Activated T-helper 2 cell treated with anti-CD3 and anti-CD28 coated beads, Interferon-gamma antibody, Interleukin-2, Interleukin-4, amounts not matched to agents 10 μg/mL and 5 μg/mL and 100 μg/mL, durations not matched to agents 14 hours and 24 hours and 36 hours (primary cell): ENCODE measurements at places on chromosomes 4 and X.

- H3K27ac ChIP-seq, result no peak overlapping the region
- H3K27me3 ChIP-seq, result no peaks in the 10 kb centered on the region
- no peaks in the 10 kb centered on the region for H3K4me1 ChIP-seq
These were observed 56.2 kb downstream of the COX18 start for GRCh38 chr4:73013310-73013709.

DNA sequence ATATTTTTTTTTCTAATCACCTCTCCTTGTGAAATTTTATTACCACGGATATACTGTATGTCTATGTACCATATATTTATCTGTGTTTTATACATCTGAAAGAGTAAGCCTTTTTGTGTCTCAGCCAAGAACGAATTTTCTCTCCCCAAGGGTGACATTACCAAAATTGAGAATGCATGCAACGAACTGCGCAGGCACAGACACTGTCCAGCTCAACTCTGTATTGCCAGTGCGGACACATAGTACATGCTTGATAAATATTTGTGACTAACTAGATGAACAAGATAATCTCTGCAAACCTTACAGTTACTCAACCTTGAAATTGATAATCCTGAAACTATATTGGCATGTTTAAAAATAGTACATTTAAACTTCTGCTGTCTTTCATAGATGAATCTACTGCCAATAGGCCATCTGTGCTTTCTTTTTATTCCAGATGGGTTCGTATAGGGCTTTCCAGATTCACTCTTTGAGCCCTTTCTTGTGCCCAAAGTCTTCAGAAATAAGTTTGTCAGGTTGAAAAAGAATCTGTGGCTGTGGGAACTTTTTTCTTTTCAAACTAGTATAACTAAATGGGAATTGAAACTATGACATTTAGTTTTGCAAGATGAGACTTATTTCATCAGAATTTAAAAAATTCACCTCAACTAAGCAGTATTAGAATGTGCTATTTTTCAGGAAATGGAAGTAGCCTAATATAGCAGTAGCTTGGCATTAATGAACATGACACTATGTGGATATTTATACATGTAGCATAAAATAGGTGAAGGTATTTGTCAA lies 38.9 kb downstream of the DTHD1 start:
- H3K27me3 ChIP-seq, result no peaks in the 10 kb centered on the region
- DNase-seq, result no peak
- H3K4me1 ChIP-seq, result peaks cover 74% of the 10 kb centered on the region
- peak overlapping the region; percentile 48 for H3K27ac ChIP-seq

DNA sequence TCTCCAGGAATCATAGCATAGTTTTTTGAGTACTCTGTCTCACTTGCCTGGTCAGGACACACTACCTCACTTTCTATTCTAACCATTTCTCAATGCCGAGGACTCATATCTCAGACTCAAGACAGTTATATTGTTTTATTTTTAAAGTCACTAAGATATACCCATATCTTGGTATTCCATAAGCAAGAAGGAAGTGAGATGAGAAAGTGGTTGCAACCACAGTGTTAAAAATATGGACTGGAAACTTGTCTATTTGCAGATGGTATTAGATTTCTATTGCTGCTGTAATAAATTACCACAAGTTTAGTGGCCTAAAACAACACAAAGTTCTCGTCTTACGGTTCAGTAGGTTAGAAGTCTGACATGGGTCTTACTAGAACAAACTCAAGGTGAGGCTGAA lies 344.8 kb upstream of the MAGEB2 start:
- H3K36me3 ChIP-seq, result no peaks in the 10 kb centered on the region
- no peaks in the 10 kb centered on the region for H3K27me3 ChIP-seq
- DNase-seq, result no peak
- H3K4me1 ChIP-seq, result no peaks in the 10 kb centered on the region

DNA sequence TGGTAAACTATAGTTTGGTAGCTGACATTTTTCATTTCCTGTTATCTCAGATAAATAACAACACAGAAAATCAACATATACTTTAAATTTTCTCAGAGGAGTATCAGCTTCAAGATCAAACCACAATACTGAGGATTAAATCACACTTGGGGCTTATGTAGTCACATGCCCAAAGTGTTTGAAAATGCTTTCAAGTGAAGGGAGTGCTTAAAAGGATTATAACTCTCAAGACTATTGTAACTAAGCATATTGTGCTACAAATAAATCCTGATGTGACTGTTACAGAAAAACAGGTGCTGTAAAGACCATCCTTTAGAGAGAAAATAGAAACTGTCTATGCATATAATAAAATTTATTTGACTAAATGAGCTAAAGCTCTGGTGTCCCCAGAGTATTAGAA lies 887.6 kb downstream of the ADGRL3 start:
- H3K4me1 ChIP-seq, result no peaks in the 10 kb centered on the region
- H3K27ac ChIP-seq, result no peak overlapping the region
- no peak overlapping the region for H3K4me3 ChIP-seq
- H3K36me3 ChIP-seq, result no peaks in the 10 kb centered on the region
- no peak for DNase-seq

DNA sequence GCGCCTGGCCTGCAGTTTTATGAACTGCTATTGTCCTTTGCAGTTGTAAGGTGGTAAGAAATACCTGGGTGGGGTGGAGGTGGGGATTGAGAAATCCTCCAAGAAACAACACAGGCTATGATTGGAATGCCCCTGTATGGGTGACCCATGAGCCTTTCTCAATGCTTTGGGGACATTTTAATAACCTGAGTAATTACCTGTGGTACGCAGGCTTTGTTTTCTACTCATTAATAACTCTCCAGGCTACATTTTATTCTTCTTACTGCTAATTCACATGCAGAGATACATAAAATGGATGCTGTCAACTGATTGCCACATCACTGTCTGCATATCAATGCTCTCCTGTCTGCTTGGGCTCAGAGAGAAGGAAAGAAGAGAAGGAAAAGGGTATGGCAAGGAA lies 41.8 kb downstream of the PHEX start:
- peaks cover 5% of the 10 kb centered on the region for H3K36me3 ChIP-seq
- no peak for DNase-seq
- H3K4me1 ChIP-seq, result no peaks in the 10 kb centered on the region
- H3K27me3 ChIP-seq, result no peaks in the 10 kb centered on the region

DNA sequence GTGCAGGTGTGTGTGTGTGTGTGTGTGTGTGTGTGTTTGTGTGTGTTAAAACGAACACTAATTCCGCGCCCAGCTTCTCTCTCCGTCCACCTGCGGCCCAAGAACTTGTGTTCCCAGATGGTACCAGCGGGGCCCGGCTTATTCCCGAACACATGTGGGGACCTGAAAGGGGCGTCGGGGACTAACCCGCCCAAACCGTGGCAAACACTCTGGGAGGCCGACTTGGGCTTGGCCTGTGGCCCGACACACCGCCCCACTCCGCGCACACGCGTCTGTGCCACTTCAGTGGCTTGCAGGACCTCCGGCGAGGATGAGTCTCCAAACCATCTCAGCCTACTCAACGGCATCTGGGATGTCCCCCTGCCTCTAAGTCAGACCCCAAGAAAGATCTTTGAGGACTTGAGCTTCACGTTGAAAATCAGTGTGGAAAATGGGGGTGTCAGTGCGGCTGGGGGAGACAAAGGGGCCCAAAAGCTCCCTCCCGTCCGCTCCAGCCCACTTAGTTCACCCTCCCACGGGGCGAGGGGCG lies 790 bp upstream of the HHIP start:
- peak overlapping the region; percentile 42 for H3K4me3 ChIP-seq
- H3K27ac ChIP-seq, result no peak overlapping the region
- peaks cover 52% of the 10 kb centered on the region for H3K27me3 ChIP-seq
- no peaks in the 10 kb centered on the region for H3K36me3 ChIP-seq
- peaks cover 19% of the 10 kb centered on the region for H3K4me1 ChIP-seq

- no peaks in the 10 kb centered on the region for H3K27me3 ChIP-seq
- H3K36me3 ChIP-seq, result no peaks in the 10 kb centered on the region
- DNase-seq, result no peak
These were observed 188.2 kb upstream of the NRK start for GRCh38 chrX:105634180-105634579.

GRCh38 chr4:20299515-20299914 lies 47.8 kb downstream of the SLIT2 start:
- no peak overlapping the region for H3K27ac ChIP-seq
- no peaks in the 10 kb centered on the region for H3K4me1 ChIP-seq
- no peak for DNase-seq
- H3K27me3 ChIP-seq, result no peaks in the 10 kb centered on the region

DNA sequence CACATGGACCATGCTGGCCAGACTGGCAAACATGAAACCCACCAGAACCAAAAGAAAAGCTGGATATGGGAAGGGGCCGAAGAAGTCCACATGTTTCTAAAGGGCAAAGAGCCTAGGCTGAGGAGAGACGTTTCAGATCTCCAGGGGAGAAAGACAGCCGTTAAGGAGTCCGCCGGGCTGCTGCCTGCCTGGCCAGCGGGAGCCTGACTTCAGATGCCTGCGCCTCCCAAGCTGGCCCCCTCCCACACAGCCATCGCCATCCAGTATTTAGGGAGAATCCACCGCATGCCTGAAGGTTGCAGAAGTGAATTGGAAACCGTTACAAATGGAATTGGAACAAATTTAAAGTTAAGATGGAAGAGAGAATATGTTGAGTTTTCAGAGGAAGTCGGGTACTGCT lies 2.9 kb downstream of the TBL1X start:
- peak overlapping the region; percentile 81 for H3K4me3 ChIP-seq
- peaks cover 21% of the 10 kb centered on the region for H3K4me1 ChIP-seq
- no peak for DNase-seq

GRCh38 chrX:2327423-2327822 lies 173.4 kb downstream of the DHRSX start:
- no peak overlapping the region for H3K27ac ChIP-seq
- no peaks in the 10 kb centered on the region for H3K27me3 ChIP-seq
- H3K4me1 ChIP-seq, result no peaks in the 10 kb centered on the region

- H3K27me3 ChIP-seq, result no peaks in the 10 kb centered on the region
- H3K36me3 ChIP-seq, result peaks cover 3% of the 10 kb centered on the region
- no peak for DNase-seq
- peaks cover 7% of the 10 kb centered on the region for H3K4me1 ChIP-seq
- H3K27ac ChIP-seq, result no peak overlapping the region
- H3K4me3 ChIP-seq, result no peak overlapping the region
These were observed 304.5 kb downstream of the PPP3CA start for GRCh38 chr4:101042847-101043246.

GRCh38 chrX:20118065-20118824 lies 1.5 kb upstream of the MAP7D2 start:
- no peak overlapping the region for H3K4me3 ChIP-seq
- no peak for DNase-seq
- H3K27ac ChIP-seq, result no peak overlapping the region
- peaks cover 3% of the 10 kb centered on the region for H3K36me3 ChIP-seq

GRCh38 chrX:101655534-101655933 lies 4.1 kb downstream of the ARMCX2 start:
- no peaks in the 10 kb centered on the region for H3K27me3 ChIP-seq
- peak overlapping the region; percentile 30 for H3K4me3 ChIP-seq
- H3K4me1 ChIP-seq, result peaks cover 5% of the 10 kb centered on the region
- no peaks in the 10 kb centered on the region for H3K36me3 ChIP-seq
- no peak overlapping the region for H3K27ac ChIP-seq

GRCh38 chr4:169238445-169238844 lies 32.3 kb downstream of the SH3RF1 start:
- no peak overlapping the region for H3K4me3 ChIP-seq
- H3K36me3 ChIP-seq, result no peaks in the 10 kb centered on the region
- no peaks in the 10 kb centered on the region for H3K4me1 ChIP-seq
- DNase-seq, result no peak
- H3K27me3 ChIP-seq, result peaks cover 2% of the 10 kb centered on the region
- no peak overlapping the region for H3K27ac ChIP-seq

GRCh38 chr4:76558396-76559235 lies 123.6 kb downstream of the SHROOM3 start:
- H3K27me3 ChIP-seq, result peaks cover 5% of the 10 kb centered on the region
- no peaks in the 10 kb centered on the region for H3K36me3 ChIP-seq
- H3K4me1 ChIP-seq, result peaks cover 5% of the 10 kb centered on the region
- no peak for DNase-seq
- H3K27ac ChIP-seq, result no peak overlapping the region

- H3K27ac ChIP-seq, result no peak overlapping the region
- DNase-seq, result no peak
These were observed 1928.2 kb upstream of the TENM3 start for GRCh38 chr4:180314972-180315371.

DNA sequence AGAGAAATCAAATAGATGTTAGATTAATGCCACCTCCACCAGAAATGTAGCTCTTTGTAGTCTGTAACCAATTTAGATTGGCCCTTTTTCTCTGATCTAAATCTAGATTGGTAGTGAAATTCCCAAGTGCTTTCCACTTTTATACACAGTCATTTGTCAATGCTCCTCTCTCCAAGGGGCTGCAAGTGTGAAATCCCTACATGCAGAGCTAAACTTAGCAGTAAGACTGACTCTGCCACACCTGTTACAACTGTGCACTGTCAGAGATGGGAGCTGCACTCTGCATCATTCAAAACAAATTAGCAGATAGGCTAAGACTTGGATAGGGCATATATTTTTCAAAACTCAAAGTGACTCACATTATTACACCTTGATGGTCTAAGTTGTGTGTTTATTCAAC lies 9.1 kb downstream of the SERTM2 start:
- H3K4me1 ChIP-seq, result no peaks in the 10 kb centered on the region
- no peaks in the 10 kb centered on the region for H3K27me3 ChIP-seq

- no peak overlapping the region for H3K27ac ChIP-seq
- no peak overlapping the region for H3K4me3 ChIP-seq
- H3K4me1 ChIP-seq, result peaks cover 29% of the 10 kb centered on the region
These were observed 53.8 kb upstream of the CLCN4 start for GRCh38 chrX:10103023-10103422.

DNA sequence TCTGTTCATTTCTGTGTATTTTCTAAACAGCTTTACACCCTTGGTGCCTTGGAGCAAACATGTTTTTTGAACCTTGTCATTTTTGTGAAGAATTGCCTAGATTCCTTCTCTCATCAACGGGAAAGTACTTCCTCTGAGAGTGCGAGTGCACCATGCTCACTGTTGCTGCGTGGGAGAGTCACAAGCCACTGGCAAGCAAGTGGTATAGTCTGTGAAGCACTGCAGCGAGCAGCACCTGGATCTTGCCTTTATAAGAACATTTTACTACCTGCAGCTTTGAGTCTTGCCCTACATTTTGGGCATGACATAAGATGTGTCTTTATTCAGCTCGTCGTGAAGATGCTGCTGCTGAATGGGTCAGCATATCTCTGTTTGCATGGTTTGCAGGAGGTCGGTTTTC lies 44.9 kb downstream of the HADH start:
- H3K4me1 ChIP-seq, result peaks cover 45% of the 10 kb centered on the region
- peaks cover 40% of the 10 kb centered on the region for H3K36me3 ChIP-seq
- no peak overlapping the region for H3K27ac ChIP-seq
- no peak for DNase-seq
- H3K4me3 ChIP-seq, result no peak overlapping the region

- H3K27ac ChIP-seq, result peak overlapping the region; percentile 44
- peaks cover 59% of the 10 kb centered on the region for H3K36me3 ChIP-seq
- no peaks in the 10 kb centered on the region for H3K27me3 ChIP-seq
- no peak for DNase-seq
- peaks cover 32% of the 10 kb centered on the region for H3K4me1 ChIP-seq
These were observed 60.6 kb downstream of the RPS6KA3 start for GRCh38 chrX:20205927-20206708.

- H3K4me1 ChIP-seq, result peaks cover 24% of the 10 kb centered on the region
- H3K4me3 ChIP-seq, result no peak overlapping the region
- DNase-seq, result no peak
- H3K36me3 ChIP-seq, result peaks cover 16% of the 10 kb centered on the region
- no peaks in the 10 kb centered on the region for H3K27me3 ChIP-seq
- no peak overlapping the region for H3K27ac ChIP-seq
These were observed 12.1 kb downstream of the SMS start for GRCh38 chrX:21952624-21953023.
